ENCODE measurements at places on chromosomes 11 and 22.

DNA sequence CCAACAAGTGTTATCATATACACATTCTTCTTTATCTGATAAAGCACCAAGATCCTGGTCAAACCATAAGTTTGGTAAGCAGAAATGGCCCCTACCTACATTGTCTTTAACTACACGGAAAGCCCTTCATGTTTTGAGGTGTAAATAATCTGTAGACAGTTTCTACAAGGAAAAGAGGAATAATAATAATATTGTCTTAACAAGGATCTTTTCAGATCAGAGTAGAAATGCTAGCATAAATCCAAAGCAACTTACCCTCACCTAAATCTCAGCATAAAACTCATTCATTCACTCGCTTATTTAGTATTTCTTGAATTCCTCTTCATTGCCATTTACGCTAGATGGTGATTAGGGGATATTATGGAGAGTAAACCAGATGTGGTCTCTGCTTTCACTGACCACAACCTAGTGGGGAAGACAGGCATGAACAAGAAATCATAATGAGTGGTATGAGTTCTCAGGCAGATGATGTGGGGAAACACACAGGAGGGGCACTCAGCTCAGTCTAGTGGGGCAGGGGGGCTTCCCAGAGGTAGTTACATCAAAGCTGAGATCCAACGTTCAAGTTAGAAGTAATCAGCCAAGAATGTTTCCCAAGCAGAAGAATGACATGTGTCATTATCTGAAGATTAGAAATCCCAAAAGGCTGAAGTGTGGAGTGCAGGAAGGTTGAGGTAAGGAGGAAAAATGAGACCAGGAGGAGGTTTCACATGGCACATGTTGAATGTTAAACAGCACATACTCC, 65.4 kb upstream of the ZC3H12C start:
- DNase-seq = no peak

DNA sequence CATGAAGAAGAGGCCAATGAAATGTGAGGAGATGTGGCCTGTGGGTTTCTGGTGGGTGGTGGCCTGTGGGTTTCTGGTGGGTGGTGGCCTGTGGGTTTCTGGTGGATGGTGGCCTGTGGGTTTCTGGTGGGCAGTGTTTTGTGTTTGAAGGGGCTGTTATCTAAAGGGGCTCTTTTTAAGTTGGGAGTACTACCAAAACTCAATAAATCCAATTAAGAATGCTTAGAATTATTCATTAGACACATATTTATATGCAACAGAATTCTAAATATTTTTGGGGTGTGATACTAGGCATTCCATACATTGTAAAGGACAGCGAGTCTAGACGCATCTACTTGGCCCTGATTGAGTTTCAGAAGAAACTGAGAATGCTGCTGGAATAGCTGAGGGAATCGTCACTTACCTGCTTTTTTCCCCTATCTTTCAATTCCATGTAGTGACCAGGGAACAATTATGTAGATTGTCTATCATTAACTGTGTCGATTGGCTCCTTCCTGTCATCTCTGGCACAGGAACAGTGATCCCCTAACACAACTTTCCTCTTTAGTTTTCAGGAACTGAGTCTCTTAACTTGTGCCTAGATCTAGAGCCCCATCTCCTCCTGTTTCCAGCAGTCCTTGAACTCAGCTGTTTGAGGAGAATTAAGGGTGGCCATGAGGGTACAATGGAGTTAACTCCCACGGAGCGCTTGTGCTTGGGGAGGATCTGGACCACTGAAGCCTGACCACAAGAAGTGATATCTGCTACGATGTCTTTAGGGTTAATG, 37.3 kb upstream of the TOP3B start:
- DNase-seq = no peak

DNA sequence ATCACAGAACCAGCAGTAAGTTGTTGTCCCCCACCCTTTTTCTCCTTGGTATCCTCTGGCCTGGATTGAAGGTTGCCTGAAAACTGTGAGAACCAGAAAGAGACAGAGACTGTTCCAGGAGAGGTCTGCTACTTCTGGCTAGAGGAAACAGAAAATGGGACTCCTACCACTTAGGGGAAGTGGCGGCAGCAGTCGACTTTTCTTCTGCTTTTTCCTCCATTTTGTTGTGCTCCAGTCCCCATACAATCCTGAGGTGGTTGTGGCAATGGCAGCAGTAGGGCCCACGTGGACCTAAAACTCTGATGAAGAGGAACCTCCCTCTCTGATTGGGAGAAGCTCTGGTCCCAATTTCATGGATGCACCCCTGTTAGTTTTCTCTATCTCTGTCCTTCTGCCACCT, 76.0 kb upstream of the SORL1 start:
- no peak for DNase-seq

DNA sequence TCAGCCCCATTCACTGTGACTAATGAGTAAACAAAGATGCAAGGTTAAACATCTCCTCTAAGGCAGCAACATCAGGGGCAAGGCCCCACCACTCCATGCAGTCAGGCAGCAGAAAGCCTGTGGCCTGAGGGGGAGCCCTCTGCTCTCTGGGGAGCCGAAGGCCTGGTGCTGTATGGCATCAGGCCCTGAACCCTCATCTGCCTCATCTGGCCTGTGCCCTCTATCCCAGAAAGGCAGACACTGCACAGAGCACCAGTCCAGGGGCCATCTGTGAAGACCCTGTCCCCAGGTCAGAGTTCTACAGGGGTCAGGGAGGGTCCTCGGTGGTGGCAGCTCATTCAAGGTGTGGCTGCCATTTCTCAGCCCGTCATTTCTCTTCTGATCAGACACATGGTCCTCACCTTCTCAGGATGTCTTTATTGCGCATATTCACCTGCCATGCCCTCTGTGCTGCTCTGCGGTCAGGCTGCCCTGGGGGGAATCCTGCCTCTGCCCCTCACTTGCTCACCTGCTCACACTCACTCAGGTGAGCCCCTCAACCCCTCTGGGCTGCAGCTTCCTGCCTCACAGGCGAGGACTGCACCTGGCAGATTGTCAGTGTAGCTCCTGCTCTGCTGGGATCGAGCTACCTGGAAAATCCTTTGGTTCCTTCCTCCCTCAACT, 103.1 kb upstream of the PITPNB start:
- no peak for DNase-seq
